Non-pigmented ciliary epithelial cell (primary cell): ENCODE measurements at places on chromosomes 6 and 20.
A peak's percentile ranks its signal among the peaks of the same experiment; 100 is the strongest.

DNA sequence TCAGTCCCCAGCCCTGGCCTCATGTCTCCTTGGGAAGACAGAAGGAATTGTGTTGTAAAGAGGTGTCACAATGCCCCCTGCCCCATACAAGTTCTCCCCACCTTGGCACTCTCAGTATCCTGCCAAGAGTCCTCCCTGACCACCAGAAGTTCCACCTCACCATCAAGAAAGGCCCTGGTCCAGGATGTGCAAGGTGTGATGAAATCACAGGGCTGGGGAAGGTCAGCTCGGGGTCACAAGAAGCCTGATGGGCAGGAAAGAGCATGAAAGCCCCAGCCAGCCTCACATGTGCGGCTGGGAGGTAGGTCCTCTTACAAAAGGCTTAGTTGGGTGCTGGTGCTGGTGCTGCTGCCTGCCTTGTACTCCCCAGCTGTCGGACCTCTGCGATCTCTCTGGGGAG is 12.9 kb upstream of the C6orf132 start:
- DNase-seq, result no peak

GRCh38 chr6:108167449-108168089 is 1.7 kb downstream of the NR2E1 start:
- no peak for DNase-seq

DNA sequence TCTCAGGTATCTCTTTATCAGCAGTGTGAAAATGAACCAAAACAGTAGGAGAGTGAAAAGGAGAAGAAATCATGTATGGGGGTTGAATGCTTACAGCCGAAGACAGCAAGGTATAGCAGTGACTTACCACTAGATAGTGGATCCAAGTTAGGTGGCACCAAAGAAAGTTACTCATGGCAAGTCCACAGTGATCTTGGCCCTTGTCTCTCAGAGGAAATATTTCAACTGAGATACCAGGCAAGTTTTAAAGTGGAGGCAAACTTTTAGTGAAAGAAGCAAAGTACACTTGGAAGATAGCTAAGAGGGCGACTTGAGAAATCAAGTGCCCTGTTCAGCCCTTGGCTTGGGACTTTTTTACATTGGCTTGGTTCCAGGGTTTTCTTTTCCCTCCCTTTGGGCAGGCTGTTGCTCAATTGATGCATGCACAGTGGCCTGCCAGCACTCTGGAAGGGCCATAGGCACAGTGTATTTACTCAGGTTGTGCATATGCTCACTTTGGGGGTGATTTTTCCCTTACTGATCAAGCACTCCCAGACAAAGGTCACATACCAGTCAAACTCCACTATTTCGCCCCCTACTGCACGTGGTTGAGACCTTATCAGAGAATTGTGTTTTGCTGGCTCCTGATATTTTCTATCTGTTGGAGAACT is 329.5 kb upstream of the KHDRBS2 start:
- no peak for DNase-seq

DNA sequence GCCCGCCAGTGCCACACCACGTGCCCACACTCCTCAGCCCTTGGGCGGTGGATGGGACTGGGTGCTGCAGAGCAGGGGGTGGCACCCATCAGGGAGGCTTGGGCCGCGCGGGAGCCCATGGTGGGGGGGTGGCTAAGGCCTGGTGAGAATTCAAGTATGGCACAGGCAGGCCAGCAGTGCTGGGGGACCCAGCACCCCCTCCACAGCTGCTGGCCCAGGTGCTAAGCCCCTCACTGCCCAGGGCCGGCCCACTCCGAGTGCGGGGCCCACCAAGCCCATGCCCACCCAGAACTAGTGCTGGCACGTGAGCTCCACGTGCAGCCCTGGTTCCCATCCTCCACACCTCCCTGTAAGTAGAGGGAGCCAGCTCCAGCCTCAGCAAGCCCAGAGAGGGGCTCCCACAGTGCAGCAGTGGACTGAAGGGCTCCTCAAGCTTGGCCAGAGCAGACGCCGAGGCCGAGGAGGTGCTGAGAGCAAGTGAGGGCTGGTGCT is 1091.1 kb upstream of the GJE1 start:
- DNase-seq, result no peak

- DNase-seq, result no peak
Observed at GRCh38 chr20:13915284-13915683, 75.1 kb downstream of the SEL1L2 start.

DNA sequence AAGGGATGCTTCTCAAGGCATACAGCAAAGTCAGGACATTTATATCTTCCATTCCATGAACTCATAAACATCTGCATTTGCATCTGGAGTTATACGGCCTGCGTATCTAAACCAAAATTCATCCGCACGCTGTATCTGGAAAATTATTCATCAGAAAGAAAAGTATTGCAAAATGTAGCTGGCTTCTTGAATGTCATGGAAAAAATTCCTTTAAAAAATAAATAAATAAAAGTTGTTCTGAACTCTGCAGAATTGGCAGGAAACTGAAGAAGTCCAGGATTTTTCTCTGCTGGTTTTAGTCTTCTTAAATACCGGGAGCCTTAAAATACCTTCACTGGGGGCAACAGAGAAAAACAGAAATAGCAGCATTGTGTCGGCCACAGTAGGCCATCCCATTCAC is 23.7 kb upstream of the FOXF2 start:
- no peak for DNase-seq

- DNase-seq, result no peak
Observed at GRCh38 chr6:25404693-25405169, 125.6 kb downstream of the CARMIL1 start.

- no peak for DNase-seq
Observed at GRCh38 chr6:17511580-17511979, 88.5 kb upstream of the FAM8A1 start.

DNA sequence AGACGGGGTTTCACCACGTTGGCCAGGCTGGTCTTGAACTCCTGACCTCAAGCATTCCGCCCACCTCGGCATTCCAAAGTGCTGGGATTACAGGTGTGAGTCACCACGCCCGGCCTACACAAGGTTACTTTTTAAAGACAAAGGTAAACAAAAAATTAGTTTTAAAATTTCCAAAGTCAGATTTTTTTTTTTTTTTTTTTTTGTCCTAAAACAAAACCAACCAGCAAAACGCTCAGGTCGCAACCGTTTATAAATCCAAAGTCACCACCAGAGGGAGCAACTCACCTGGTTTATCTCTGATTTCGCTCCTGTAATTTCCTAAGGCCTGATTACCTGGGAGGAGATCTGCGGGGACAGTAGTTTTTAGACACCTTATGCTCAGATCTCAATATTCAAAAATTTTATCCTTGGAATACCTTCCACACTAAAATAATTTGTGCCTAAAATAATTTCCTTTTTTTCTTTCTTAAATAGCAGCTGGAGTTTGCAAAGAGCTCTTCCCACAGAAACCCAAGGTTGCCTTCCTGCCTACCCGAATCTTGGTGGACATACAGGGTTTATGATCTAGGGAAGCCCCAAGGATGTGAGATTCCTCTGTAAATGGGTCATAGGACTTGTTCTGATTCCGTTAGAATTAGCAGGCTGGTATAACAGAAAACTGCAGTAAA is 19.8 kb upstream of the TREM1 start:
- DNase-seq, result no peak

DNA sequence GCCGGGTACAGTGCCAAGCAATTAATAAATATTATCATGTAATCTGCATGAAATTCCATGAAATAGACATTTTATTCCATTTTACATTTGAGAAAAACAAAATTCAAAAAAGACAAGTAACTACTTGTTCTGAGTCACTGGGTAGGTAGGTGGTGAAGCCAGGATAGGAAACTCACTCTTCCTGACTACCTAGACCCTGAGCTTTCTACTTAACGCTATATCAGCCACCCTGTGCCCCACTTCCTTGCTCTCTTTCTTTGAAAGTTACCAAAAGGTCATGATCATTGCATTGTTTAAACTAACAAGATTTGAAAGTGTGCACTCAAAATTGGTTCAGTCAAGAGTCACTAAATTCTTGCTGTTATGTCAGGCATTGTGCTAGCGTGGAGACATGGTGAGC is 235.7 kb downstream of the CD83 start:
- no peak for DNase-seq

- no peak for DNase-seq
Observed at GRCh38 chr20:25422032-25422431, 14.6 kb downstream of the GINS1 start.

DNA sequence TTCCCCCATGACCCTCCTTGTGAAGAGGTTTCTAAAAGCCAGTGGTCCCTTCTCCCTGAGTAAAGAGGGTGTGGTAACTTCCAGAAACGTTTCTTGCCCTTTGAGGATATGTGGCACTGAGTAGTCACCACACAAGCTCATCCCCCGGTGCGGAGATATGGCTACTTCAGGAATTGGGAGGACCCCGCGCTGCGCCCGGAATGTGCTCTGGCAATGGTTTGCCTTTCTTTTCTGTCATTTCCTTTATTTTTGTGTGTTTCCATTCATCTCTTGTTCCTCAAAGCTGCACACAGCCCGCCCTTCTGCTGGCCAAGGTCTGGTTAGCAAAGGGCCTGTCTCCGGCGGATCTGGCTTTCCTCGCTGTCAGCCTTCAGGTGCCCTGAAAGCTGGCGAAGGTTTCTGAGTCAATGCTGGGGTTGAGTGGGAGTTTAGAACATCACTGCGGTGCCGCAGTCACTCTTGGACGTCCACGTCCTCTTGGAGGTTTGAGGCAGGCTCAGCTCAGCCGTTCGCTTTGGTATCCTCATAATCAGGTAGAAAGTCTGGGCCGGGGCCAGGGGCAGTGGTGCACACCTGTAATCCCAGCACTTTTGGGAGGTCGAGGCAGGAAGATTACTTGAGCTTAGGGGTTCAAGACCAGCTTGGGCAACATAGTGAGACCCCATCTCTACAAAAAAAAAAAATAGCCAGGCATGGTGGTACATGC is 67.2 kb downstream of the TCP11 start:
- DNase-seq, result no peak

GRCh38 chr6:89297695-89298351 is 17.3 kb downstream of the GABRR2 start:
- peak; percentile 99 for DNase-seq

DNA sequence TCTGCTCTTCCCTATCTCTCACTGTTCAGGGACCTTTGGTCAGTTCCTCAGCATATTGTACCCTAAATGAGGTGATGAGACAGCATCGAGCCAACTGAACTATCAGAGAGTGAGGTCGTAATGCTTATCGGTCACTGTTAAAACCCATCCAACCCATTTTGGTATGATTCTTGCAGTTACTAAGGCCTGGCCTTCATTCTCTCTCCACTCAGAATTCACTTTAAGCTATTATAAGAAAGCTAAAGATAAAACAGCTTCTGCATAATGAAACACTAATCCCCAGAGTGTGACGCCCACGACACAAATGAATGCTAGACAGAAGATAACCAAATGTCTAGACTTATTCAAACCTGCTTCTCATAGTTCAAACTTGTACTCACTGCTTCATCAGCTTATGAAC is 175.8 kb downstream of the GMPR start:
- no peak for DNase-seq

- no peak for DNase-seq
Observed at GRCh38 chr6:97094376-97094775, 169.8 kb downstream of the KLHL32 start.

GRCh38 chr6:81362246-81362645 is 390.2 kb downstream of the TENT5A start:
- DNase-seq, result peak; percentile 55

DNA sequence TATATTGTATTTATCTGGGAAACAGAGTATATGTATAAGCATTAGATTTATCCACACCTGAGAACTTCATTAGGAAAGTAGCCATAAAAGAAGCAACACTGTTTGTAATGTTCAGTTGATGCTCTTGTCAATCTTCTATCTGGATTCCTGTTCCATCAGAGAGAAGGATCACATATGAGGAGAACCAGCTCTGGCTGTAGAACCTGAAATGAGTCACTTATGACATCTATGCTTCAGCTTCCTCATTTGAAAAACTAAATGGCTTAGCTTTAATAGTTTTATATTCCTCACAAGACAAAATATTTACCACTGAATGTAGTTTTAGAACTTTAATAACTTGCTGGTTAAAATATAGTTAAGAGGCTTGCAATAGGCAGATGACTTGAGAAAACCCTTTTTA is 144.7 kb downstream of the TASP1 start:
- no peak for DNase-seq

GRCh38 chr20:41701588-41702348 is 83.6 kb upstream of the CHD6 start:
- no peak for DNase-seq

- DNase-seq, result no peak
Observed at GRCh38 chr6:15326067-15326614, 80.3 kb downstream of the JARID2 start.
